NCI-H460 (cell line): ENCODE measurements at places on chromosomes 2 and 18. TPM values are rescaled to one million over a fixed set of nuclear protein-coding genes. Genes with fewer than 3 reads are reported as not detected.

Gene TNFRSF11A
- 0.55 and 0.87 TPM in 2 replicates for total RNA-seq

Gene C2orf80
- not detected in 2 replicates for total RNA-seq

Gene DSEL
- total RNA-seq = 5.8 and 6.0 TPM in 2 replicates

Gene LAMA3
- total RNA-seq = 3.4 and 3.9 TPM in 2 replicates

- DNase-seq = peak; percentile 69
Observed at GRCh38 chr2:179263015-179263414, 1.6 kb downstream of the SESTD1 start.

GRCh38 chr2:128642821-128643220 lies 324.2 kb upstream of the HS6ST1 start:
- DNase-seq = no peak

DNA sequence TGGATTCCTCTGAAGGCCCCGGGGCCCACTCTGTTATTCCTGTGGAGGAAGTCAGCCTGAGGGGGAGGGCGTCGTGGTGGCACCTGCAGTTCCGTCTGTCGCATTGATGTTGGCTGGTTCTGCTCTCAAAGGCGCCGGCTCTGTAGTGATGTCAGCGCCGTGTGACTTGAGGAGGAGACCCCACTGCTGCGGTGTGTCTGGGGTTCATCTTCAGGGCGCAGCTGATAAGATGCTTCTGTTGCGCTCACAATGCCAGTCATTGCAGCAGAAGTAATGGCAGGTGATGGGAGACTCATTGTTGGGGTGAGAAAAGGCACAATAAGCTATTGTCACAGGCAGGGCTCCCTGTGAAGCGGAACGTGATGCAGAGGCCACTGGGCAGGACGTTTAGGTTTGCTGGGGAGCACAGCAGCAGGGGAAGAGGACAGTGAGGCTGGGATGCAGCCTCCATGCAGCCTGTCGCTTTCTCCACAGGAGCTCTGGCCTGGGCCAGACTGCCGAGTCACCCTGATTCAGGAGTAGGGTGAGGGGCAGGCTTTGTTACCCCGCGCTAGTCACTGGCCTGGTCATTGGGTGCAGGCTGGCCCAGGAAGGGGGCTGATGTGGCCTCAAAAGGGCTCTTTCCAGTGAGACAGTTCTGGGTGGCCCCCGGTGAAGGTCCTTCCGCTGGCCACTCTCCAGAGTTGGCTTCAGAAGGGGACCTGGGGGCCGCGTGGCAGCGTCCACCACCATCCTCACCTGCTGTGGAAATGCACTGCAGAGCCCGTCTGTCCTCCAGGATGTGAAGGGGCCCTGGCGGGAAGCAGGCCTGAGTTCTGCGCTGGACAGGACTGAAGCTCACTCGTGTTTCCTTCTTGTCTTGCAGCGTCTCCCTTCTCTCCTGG lies 42.9 kb downstream of the SH3BP4 start:
- DNase-seq = peak; percentile 14

Gene WNT10A
- not detected in 2 replicates for total RNA-seq

DNA sequence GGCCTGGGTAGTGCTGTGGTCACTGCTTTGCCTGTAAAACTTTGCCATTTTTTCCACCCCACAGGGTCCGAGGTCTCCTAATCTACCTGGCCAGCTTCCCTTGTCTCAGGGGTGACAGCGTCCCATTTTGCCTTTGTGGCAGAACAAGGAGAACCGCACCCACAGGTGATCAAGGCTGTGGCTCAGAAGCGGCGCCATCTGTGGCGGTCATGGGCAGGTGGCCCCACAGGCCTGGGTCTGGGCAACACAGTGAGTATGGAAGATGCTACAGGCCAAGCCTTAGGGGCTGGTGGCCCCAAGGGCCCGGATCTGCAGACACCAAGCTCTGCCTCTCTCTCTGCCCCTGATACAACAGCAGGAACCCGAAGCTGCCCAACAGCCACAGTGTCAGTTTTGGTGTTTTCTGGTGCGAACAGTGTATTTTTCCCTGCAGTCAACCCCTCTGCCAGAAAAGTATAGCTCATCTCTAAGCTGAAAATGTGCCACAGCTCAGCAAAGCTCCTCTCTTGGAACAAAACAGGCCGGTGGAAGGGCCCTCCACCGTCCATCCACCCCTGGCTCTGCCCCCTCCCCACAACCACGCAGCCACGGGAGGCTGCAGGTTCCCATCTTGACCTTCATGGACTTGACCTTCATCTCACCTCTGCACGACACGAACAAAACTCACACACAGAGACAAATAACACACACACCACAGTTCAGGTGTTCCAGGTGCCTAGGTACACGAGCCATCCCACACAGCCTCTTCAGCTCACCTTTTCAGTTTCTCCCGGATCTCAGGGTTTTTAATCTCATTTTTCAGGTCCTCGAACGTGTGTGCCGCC lies 96.7 kb downstream of the PXDN start:
- no peak for DNase-seq

Gene DLX1
- total RNA-seq = 3.8 and 6.7 TPM in 2 replicates

- DNase-seq = peak; percentile 57
Observed at GRCh38 chr2:39227628-39228412, 15.9 kb downstream of the CDKL4 start.

- no peak for DNase-seq
Observed at GRCh38 chr2:19120941-19121750, 237.3 kb downstream of the OSR1 start.

DNA sequence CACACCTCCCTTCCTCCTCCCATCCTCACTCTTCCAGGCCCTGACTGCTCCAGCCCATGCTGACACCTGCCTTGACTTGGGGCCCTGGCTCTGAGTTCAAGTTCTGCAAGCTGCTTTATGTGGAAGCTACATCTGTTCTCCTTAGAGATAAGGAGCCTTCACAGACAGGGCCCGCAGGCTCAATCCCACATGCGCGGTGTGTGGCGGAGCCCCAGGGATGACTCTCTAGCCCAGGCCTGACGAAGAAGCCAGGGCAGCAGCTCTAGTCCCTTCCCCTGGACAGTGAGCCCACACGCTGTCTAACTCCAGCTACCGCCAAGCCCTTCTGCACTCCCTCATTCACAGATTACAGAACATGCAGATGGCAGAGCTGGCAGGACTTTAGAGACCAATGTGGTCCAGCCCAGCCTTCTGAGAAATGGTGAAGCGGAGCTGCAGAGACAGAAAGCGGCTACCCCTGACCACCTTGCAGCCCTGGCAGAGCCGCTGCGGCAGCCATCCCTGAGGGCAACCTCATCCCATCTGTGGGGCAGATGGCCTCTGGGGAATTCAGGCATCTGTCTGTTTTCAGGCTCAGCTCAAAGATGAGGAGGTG lies 304.3 kb downstream of the CELF4 start:
- DNase-seq = no peak

- peak; percentile 93 for DNase-seq
Observed at GRCh38 chr18:8800445-8800844, 95.1 kb downstream of the MTCL1 start.

GRCh38 chr2:174183076-174183475 lies 65.3 kb downstream of the OLA1 start:
- DNase-seq = no peak

GRCh38 chr2:8002765-8003393 lies 679.0 kb upstream of the ID2 start:
- no peak for DNase-seq

DNA sequence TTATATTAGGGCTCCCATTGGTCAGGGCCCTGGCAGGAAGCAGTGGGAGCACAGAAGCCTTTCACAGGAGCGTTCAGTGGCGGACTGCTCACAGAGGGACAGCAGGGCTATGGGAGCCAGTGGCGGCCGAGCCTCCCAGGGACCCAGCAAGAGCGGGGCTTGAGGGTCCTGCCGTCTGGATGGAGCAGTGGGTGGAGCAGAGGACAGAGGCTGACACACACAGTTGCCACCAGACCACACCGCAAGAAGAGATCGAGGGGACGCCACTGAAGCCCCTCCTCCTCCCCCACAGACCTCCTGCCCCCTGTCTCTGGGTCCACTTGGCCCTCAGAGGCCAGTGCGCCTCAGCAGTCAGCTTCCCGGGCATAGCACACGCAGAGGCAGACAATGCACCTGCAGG lies 39.3 kb downstream of the SALL3 start:
- DNase-seq = no peak

Gene ANKRD30B
- not detected in 2 replicates for total RNA-seq

DNA sequence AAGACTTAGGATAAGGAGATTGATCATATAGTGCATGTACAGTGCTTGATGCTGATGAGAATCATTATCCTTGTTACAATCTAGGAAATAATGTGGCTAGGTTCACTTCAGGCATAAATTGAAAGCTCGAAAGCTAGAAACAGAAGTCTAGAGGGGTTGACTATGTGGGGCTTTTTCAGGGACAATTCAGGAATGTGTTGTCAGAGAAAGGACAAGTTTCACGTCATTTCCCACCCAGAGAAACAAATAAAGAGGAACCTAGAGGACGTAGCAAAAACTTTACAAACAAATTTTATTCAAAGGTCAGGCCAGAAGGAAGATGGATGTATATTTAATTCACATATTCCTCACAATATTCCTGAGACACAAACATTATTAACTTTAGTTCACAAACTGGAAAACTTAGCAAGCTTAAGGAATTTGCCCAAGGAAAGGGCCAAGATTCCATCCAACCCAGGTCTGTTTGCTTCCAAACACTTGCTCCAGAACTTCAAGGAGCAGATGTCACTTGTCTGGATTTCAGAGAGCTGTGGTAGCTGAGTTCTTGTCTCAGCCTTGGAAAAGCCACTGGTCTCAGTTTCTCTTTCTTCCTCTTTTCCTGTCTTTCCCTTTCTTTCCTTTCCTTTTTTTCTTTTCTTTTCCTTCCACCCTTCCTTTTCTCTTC lies 7.4 kb downstream of the CYRIA start:
- DNase-seq = no peak

DNA sequence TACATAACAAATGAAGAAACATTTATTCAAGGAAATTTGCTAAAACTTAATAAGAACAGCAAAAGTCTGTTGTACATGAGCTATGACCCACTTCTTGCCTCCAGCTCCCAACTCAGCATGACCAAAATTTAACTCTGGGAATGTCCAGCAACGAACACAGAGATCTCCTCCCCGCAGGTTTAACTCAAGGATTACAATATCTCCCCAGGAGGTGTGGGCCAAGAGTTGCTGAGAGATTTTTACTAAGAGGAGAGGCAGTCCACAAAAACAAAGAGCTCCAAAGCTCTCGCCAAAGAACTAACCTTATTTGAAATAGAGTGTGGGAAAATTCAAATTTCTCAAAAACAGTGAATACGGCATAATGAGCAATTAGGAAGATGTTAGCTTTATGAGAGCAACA lies 318.5 kb downstream of the GRB14 start:
- DNase-seq = no peak

DNA sequence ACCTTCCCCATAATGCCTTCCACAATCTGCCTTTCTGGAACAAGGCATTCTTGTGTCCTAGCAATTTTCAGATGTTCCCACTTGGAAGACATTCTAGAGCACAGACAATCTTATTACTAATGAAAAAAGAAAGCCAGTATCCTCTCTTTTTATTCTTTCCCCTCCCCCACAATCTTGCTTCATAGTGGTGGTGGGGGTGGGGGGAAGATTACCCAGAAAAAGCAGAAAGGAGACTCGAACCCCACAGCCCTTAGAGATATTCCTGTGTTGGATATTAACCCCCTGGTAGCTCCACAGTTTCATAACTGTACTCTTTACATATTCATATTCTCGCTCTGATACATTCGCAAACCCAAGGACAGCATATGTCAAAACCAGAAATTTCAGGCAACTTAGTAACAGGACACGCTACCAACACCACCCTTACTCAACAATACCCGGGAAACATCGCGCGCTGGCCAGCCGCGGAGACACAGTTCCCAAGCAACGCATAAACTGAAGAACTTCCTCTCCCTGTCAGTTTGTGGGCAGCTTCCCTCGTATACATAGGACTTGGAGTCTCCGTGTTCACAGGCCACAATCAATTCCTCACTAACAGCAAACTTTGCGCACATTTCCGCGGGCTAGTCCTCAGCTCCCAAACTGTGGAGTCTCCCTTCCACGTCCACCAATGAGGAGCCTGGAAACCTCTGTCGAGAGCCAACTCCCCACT lies 793 bp downstream of the NR4A2 start:
- peak; percentile 31 for DNase-seq

GRCh38 chr18:34595690-34596089 lies 114.4 kb upstream of the DTNA start:
- peak; percentile 4 for DNase-seq

GRCh38 chr18:3623769-3624545 lies 174.0 kb downstream of the TGIF1 start:
- peak; percentile 98 for DNase-seq

- no peak for DNase-seq
Observed at GRCh38 chr2:69781321-69782248, 39.7 kb downstream of the ANXA4 start.

Gene LOXHD1
- not detected in 2 replicates for total RNA-seq

- peak; percentile 67 for DNase-seq
Observed at GRCh38 chr2:217886720-217887309, 116.0 kb downstream of the TNS1 start.

DNA sequence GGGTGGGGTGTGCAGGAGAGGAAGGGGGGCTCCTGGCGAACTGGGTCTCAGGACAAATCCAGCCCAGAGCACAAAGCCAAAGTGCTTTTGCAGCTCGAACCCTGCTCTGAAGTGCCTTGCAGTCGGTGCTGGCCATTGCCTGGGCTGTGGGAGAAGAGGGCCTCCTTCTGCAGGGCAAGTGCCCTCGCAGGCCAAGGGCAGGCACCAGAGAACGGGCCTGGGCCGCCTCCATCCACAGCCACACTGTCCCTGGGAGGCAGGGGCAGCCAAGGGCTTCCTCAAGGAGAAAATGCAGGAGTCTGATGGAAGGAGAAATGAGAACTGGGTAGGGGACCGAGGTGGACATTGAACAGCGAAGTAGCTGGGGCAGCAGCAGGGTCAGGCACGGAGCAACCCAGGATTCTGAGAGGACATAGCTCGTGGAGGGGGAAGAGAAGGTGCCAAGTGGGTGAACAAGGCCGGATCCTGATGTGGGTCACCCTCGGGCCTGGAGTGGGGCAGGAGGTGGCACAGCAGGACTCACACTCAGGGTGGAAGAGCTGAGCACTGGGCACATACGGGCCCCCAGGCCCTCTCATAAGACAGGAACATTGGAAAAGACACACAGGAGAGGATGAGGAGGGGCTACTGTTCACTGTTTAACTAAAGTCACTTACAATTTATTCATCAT lies 312.8 kb upstream of the SALL3 start:
- DNase-seq = no peak

Gene POU3F3
- not detected in 2 replicates for total RNA-seq

DNA sequence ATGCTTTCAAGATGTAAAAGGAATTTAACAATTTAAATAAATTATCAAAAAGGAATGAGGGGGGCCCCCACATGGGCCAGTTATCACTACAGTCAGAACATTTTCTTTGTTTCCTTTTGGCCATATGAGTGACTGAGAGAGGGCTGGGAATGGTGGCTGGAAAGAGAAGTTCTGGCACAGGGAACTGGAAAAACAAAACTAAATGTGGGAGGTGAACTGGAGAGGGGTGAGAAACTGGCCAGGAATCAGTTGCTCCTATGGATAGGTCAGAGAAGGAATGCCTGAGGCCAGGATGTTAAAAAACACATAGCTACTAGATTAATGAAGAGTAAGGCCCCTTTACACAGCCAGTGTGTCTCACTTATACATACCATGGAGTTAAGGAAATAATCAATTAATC lies 121.0 kb downstream of the RBMS1 start:
- no peak for DNase-seq

Gene RESP18
- total RNA-seq = not detected in 2 replicates

GRCh38 chr2:198054299-198054698 lies 249.9 kb downstream of the PLCL1 start:
- DNase-seq = peak; percentile 28

- DNase-seq = no peak
Observed at GRCh38 chr2:29865512-29865911, 55.9 kb downstream of the ALK start.

Gene ELOA2
- not detected in 2 replicates for total RNA-seq
